Body of pancreas (tissue), 4 donors: ENCODE measurements at places on chromosomes 4 and X. TPM values are rescaled to one million over a fixed set of nuclear protein-coding genes. Genes with fewer than 3 reads are reported as not detected.

- H3K27me3 ChIP-seq: no peaks in the 10 kb centered on the region
- H3K4me1 ChIP-seq: peaks cover 13% of the 10 kb centered on the region
- no peak overlapping the region for H3K4me3 ChIP-seq
- H3K36me3 ChIP-seq: no peaks in the 10 kb centered on the region
- H3K27ac ChIP-seq: no peak overlapping the region
- no peak for DNase-seq
Measured at GRCh38 chrX:46967547-46967946, 55.3 kb downstream of the JADE3 start.

DNA sequence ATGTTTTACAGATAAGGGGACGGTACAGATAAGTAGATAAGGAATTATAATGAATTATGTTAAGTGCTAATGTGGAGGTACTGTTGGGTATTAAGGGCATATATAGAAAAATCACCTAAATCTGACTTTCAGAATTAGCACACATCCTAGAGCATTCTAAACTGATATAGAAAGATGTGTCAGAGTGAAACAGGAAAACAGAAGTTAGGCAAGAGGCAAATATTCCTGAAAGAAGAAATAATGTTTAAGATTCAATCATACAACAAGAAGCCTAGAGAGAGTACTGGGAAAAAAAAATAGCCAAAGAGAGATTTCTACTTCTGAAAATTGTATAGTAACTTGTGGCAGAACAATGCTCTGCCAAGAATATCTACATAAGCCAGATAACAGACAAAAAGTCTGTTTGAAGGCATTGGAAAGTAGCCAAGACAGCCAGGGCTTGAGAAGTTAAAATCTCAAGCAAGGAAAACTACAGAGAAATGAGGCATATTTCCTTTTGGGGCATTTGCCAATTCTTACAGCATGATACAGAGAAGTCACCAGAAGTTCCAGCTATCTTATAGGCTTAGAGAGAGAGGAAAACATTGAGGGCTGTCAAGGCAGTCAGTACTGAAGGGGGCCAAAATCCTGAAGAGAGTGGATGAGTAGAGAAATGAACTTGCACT, 646.0 kb downstream of the RPA4 start:
- no peak for DNase-seq
- no peaks in the 10 kb centered on the region for H3K27me3 ChIP-seq
- no peaks in the 10 kb centered on the region for H3K4me1 ChIP-seq
- no peaks in the 10 kb centered on the region for H3K36me3 ChIP-seq
- no peak overlapping the region for H3K27ac ChIP-seq

GRCh38 chr4:38762560-38762959, 20.2 kb downstream of the TLR10 start:
- H3K4me1 ChIP-seq: no peaks in the 10 kb centered on the region
- DNase-seq: no peak
- no peaks in the 10 kb centered on the region for H3K27me3 ChIP-seq
- H3K27ac ChIP-seq: no peak overlapping the region
- H3K36me3 ChIP-seq: no peaks in the 10 kb centered on the region

DNA sequence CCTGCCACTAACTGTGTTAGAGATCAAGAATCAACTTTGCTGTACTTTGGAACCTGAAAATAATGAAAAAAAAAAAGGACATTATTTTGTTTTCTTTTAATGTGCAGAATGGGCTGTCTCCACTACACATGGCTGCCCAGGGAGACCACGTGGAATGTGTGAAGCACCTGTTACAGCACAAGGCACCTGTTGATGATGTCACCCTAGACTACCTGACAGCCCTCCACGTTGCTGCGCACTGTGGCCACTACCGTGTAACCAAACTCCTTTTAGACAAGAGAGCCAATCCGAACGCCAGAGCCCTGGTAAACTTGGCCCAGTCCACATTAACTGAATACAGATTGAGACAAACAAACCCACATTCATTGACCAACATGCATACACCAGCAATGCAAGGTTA, 206.2 kb downstream of the ANK2 start:
- no peaks in the 10 kb centered on the region for H3K27me3 ChIP-seq
- H3K36me3 ChIP-seq: no peaks in the 10 kb centered on the region
- H3K4me1 ChIP-seq: no peaks in the 10 kb centered on the region
- no peak overlapping the region for H3K27ac ChIP-seq
- no peak overlapping the region for H3K4me3 ChIP-seq

DNA sequence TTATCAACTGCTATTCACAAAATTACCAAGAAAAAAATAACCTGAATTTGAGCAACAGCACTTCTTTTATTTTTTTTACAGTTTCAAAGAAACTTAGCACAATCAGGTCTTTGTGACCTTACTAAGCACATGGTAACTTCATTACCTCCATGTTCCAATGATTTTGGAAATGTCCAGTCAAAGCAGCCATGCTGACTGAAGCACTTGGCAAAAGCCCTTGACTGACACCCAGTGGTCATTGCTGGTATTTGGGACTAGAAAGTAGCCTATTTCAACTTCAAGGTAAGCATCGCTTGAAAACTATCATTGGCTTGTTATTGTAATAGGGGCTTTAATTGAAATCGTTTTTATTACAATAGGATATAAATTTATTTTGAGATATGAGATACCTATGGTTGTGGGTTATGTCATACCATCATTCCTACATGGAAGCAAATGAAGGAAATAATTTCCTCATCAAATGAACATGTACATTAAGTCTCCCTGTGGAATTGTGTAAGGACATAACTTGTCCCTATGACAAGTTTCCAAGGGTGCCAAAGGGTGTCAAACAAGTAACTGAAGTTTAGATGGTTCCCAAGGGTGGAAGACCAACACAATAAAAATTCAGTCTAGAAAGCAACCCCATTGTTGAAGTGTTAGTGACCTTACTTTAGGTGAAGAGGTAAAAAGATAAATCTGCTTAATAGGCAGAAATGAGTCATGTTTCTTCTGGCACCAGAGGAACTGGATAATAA, 15.2 kb upstream of the ANXA10 start:
- no peak overlapping the region for H3K27ac ChIP-seq
- no peaks in the 10 kb centered on the region for H3K36me3 ChIP-seq
- H3K27me3 ChIP-seq: no peaks in the 10 kb centered on the region
- H3K4me1 ChIP-seq: no peaks in the 10 kb centered on the region
- no peak overlapping the region for H3K4me3 ChIP-seq

Gene SUPT20HL2
- total RNA-seq: not detected

Gene F8
- 9.2 TPM for total RNA-seq

Gene ADH5
- total RNA-seq: 30.0 TPM

Gene PPARGC1A
- 44.8 TPM for total RNA-seq

Gene DCAF12L1
- total RNA-seq: not detected
